NCI-H2171 treated with DMSO at 0.1 percent for 48 hours (cell line): ENCODE measurements at places on chromosomes 3 and 15.
A peak's percentile ranks its signal among the peaks of the same experiment; 100 is the strongest.

DNA sequence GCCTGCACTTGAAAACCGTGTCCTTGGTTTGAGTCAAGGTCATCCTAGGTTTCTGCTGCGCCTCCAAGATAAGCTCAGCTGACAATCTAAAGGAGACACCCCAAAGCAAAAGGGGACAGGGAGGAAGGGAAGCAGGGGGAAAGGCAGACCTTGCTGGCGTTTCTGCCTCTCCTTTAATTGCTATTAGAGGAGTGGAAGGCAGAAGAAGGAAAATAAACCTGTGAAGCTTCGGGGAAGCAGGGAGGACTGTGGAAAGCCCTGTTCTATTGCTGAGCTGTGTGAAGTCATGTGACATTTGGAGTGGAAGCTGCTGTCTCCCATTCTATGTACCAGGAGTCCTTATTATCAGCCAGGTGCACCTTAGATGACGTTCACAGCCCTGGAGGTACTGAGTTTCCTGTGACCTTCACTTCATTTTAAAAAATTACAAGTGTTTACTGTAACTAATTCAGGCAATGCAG is 21.5 kb upstream of the CHD2 start:
- DNase-seq: no peak

GRCh38 chr15:70723122-70723422 is 40.3 kb downstream of the UACA start:
- DNase-seq: no peak

DNA sequence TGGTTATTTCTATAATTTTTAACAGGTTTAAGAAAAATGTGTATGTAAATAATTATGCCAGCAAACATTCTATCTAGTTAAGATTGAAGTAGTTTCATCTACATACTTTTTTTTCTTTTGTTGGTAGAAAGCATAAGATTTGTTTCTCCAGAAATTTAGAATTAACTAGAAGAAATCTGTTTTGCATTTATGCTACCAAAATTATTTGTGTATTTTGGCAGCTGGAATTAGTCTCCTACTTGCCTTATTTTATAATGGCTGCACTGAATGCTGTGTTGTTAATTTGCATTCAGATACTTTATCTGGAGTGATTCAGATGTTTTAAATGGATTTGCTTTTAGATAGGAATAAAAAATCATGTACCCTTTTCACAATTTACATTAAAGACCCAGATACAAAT is 100.2 kb upstream of the NAALADL2 start:
- DNase-seq: no peak

DNA sequence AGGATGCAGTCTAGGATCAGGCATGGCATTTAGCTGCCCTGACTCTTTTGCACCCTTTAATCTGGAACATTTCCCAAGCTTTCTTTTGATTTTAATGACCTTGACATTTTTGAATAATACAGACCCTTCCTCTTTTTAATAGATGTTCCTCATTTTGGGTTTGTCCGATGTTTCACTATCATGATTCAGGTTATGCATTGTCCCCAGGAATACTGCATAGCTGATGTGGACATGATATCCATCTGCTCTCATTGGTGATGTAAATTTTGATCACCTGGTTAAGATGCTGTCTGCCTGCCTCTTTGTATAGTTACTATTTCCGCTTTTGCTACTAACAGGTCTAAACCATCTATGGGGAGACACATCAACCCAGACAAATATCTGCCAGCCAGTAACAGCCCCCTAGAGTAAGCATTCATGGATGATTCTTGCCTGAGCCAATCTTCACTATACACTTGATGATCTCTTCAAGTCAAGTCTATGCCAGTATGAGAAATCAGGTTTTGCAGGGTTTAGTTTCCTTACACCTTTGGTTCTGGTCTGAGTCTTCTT is 50.6 kb upstream of the ULK4 start:
- DNase-seq: no peak

- no peak for DNase-seq
Observed at GRCh38 chr15:101053261-101053660, 134.1 kb downstream of the LRRK1 start.

DNA sequence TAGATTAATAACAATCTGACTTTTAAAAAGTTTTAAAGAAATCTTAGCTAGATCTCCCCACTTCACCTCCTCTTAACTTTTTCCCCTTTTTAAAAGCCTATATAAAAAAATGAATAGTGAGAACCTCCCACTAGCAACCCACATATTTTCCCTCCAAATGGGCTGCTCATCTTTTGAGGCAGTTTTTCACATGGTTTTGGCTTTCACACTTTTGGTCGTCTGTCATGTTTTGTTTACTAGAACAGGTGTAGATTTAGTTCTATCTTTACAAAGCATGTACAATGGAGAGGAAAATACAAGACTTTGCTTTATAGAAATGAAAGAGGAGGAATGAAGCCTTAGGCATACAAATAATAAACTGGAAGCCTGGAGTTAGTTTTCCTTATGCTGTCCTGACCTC is 126.7 kb upstream of the EOMES start:
- no peak for DNase-seq

GRCh38 chr3:11944052-11944673 is 60.0 kb upstream of the SYN2 start:
- DNase-seq: peak; percentile 38

DNA sequence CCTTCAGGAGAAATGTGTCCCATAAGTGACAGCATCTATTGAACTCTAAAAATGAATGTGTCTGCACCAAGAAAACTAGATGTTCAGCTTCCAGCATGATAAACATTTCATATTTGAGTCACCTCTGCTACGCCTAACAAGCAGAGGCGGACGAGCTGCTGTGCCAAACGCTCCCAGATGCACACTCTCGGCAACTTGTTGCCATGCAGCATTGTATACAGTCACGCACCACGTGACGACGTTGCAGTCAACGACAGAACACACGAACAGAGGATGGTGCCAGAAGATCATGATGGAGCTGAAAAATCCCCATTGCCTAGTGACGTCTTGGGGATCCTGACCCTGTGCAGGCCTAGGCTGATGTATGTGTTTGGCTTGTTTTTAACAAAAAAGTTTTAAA is 137.5 kb downstream of the XXYLT1 start:
- peak; percentile 88 for DNase-seq

DNA sequence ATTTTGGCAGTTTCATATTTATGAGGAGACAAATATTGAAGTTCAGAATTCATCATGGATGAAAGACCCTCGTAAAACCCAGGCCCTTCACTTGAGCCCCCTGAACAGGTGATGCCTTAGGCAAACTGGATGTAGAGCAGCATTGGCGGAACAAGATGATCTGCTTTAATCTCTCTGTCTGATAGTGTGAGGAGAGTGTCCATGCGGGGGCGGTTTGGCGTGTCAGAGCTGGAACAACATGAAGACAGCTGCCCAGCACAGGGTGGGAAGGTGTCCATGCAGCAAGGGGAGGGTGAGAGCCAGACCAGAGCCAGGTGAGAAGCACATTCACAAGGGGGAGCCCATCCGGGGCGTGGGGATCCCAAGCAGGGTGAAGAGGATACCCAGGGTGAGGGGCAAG is 31.8 kb upstream of the ANP32A start:
- DNase-seq: no peak

DNA sequence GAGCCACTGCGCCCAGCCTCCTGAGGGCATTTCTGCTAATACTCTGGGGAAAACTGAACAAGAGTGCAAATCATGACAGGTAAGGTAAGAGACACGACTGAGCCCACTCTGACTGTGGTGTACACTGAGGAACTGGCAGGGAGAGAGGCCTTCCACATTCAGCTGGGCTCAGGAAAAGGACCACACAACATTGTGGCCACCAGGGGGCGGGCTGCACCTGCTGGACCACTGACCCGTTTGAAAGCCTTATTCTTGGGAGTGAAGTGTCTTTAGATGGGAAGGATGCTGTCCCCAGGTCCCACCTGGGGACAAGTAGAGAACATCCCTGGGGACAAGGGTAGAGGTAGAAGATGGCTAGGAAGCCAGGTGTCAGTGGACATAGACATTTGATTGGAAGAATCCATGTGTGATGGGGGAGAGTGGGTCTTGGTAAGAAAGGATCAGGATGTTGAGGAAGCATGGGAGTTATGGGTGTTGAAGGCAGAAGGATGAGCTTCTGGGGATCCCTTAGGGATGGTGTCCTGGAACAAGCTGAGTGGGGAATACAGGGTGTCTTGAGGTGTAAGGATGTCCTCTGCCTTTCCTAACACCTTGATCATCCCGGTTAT is 6.2 kb upstream of the CTDSPL start:
- DNase-seq: peak; percentile 4

DNA sequence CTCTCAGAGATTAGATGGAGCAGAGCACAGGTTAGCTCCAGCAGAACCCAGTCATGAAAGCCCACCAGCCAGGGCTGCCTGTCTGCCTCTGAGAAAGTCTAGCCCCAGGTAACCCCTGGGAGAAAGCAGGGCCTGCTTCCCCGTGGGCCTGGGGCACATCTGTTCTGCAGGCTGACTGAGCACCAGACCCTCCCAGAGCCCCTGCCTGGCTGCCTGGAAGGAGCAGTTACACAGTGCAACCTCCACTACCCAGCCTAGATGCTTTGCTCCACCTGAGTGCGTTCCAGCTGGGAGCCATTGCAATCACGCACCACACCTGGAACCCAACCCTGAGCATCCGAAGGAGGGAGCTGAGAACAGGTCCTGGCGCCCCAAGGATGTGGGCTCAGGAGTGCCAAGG is 24.7 kb upstream of the OR5K4 start:
- DNase-seq: no peak

GRCh38 chr3:30286007-30286669 is 320.3 kb upstream of the TGFBR2 start:
- no peak for DNase-seq

DNA sequence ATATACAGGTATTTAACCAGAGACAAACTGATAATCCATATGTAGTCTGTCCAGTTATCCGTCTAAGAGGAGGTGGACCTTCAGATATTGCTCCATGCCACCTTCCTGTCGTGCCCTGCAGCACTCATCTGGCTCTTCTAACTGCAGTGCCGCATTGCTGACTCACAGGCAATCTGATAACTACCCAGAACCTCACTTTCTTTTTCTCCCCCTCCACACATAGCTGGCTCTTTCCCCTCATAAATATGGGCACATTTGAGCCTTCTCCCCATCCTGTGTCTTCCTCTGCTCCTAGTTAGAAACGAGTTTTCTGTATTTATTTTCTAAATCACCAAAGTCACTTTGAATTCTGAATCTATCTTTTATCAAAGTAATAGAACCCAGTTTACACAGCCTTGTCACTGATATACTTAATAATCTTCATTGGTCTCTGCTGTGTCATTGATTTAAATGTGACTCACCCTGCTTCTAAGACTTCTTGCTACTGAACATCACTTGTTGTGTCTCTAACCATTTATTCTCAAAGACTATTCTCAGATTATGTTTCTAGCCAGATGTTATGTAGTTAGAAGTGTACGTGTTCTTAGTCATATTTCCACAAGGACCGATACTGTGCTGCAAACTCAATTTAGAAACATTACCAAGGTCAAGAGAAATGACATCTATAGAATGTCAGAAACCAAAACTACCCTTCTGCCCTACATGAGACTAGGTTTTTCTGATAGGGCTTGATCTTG is 17.4 kb upstream of the KCNMB2 start:
- DNase-seq: peak; percentile 61

DNA sequence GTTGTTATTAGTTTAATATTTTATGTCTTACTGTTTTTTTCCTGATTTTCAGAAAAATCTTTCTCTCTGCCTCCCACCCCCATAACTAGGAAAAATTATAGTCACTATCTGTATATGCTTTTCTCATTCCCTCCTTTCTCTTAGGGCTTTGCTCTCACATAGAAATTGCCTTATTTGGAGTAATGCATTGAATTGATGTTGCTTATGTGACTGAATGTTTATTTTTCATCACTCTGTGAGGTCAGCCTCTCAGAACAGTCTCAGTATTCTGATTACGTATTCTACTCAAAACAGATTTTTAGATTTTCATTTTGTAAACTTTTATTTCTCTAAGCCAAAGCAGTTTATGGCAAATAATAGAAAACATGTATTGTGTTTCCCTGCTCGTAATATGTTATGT is 121.0 kb downstream of the SLMAP start:
- no peak for DNase-seq

GRCh38 chr15:90837094-90837493 is 31.3 kb upstream of the FURIN start:
- no peak for DNase-seq

GRCh38 chr3:55795296-55795695 is 308.2 kb upstream of the WNT5A start:
- DNase-seq: no peak

DNA sequence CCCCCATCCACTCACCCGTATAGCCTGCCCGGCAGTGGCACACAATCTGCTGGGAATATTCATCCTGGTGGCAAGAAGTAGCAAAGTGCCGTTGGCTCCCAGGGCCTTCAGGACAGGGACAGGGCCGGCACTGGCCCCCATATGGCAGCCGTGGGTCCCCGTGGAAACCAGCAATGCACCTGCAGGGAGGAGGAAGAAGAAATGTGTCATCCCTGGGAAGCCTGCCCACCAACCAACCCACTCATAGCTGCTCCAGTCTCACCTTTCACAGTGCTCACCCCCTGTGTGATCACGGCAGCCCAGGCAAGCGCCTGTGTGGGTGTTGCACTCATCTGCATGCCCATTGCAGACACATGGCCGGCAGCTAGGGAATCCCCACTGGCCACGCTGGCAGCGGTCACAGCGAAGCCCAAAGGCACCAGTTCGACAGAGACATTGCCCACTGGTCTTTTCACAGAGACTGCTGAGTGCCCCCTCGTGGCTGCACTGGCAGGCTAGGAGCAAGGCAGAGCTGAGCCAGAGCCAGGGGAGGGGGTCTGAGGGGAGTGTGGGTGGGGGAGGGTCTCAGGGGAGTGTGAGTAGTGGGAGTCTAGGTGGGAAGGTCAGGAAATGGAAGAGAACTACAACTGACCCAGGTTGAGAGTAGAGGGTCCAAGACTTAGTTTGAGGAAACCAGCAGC is 4.5 kb upstream of the USP19 start:
- DNase-seq: no peak

DNA sequence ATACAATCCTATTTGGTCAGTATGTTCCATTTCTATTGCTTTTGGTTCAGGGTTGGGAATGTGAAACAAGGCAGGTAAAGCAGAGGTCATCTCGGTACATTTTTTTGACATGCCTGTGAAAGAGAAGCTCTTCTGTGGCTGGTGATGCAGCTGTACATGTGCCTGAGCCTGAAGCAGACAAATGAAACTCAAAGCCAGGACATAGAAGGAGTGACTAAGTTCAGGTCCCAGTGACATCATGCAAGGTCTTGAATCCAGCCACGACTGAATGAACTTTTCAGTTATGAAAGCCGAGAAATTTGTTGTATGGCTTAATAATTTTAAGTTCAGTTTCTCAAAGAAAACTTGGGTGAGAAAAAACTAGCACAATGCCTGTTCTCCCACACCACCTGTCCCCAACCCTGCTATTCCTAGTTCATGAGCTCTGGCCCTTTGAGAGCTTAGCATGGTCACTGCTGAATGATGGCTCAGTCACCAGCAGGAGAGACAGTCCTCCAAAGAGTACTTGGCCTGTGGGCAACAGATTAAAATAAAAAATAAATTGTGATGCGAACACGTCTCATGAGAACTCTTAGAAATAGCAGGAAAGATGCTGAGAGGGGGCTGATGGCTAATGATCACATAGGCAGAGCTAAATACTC is 600.2 kb upstream of the GRM7 start:
- DNase-seq: no peak
